ENCODE measurements at places on chromosomes 6 and 20.

- DNase-seq: no peak
Observed at GRCh38 chr6:52788478-52788877, 15.1 kb downstream of the GSTA1 start.

GRCh38 chr20:54151511-54152226 is 22.1 kb downstream of the CYP24A1 start:
- no peak for DNase-seq

GRCh38 chr6:63504777-63505384 is 67.4 kb upstream of the LOC128125822 start:
- no peak for DNase-seq

GRCh38 chr6:43076464-43077332 is 584 bp downstream of the PTK7 start:
- no peak for DNase-seq

GRCh38 chr6:134809130-134809529 is 140.8 kb downstream of the ALDH8A1 start:
- no peak for DNase-seq

GRCh38 chr6:56865081-56865875 is 89.6 kb upstream of the BEND6 start:
- DNase-seq: no peak

- no peak for DNase-seq
Observed at GRCh38 chr6:3794092-3794491, 42.6 kb upstream of the PXDC1 start.

DNA sequence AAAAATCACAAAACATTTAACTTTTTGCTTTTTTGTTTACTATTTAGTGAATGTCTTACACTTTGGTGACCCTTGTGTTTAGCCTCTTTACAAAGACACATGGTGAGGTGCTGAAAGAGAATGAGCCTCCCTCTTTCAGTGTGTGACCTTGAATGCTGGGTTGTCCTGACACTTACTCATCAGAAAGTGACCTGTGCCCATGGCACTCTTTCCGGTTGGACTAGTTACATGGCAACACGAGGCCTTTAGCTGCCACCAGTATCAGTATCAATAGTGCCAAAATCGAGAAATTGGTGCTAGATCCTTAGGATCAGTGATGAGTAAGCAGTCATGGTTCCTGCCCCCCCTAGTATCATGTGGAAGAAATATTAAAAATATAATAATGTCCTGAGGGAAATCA is 1.7 kb upstream of the RPL7L1 start:
- DNase-seq: no peak

- DNase-seq: no peak
Observed at GRCh38 chr20:8221887-8222419, 89.9 kb downstream of the PLCB1 start.

DNA sequence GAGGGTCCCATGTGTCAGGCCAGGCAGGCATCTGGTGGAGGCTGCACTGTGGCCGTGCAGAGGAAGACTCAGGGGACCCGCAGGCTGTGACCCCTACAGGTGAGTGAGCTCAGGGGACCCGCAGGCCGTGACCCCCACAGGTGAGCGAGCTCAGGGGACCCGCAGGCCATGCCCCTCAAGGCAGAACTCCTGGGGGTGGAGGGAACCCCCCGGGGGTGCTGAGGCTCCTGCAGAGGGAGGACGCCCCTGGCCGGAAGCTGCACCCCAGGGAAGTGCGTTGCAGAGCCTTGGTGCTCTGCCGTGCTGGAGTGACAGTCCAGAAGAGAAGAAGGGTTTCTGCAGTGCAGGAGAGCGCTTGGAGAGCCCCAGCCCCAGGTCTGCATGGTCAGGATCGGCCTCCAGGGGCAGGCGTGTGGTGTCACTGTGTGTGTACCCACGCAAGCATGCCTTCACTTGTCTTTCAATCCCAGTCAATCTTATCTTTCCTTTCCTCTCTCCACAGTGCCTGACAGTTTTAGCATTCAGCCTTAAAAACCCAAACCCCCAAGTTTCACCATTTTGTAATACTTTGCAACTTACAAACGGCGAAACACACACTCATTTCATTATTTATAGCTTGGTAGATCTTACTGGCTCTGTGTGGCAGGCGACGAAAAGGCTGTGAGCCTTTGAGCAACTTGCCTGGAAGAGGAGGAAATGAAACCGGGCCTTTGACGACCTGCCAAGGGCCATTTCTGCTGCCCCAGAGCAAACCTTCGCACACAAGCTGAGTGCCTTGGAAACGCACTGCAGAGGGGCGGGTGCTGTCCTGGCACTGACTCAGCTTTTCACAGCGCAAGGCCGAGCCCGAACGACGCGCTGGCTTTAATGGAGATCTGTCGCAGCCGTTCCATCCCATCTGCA is 101.4 kb upstream of the AGPAT4 start:
- DNase-seq: no peak

DNA sequence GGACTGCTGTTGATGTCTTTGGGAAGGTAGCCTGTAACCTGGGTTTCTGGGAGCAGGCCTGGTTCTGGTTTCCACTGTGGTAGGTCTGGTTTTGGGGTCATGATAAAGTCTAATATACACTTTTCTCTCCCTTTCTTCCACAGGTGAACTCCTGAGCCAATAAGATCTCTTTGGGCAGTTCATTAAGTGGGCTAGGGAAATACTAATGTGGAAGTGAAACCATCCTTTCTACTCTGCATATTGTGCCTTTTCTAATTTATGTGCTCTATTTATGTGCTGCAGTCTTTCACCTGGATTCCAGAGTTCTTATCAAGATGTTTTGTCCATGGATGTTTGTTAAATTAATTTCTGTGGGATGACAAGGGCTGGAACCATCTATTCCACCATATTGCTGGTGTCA is 165.7 kb upstream of the PTPRK start:
- no peak for DNase-seq

DNA sequence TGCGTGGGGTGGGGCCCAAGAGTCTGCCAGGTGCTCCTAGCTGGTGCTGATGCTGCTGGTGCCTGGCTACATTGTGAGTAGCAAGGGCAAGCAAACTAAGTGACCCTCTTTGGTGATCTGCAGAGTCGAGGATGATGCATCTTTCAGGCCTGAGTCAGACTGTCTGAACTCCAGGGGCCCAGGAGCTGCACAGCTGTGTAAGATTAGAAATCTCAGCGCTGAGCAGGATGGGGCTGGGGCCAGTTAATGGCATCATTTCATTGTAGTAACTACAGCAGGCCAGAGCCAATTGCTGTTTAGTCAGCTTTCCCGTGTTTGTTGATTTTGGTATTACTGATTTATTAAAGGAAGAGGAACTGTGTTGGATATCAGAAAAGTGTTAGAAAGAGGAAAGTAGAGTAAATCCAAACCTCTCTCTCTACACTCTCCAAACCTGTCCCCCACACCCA is 365.2 kb downstream of the PAX1 start:
- DNase-seq: no peak

DNA sequence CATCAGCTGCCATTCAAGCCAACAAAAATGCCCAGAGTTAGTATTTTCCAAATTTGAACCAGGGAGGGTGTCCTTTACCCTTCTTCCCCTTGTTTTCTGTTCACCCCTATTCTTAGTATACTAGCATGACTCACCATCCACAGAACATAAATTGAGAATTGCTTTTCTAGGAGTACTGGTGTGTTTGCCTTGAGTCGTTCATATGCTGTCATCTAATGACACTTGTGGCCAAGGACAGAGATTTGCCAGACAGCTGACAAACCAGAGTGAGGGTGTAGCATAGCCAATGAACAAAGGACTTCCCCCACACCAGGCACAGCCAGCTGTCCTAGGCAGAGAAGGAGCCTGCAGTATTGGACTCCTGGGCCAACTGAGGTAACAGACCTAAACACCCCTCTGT is 62.2 kb downstream of the FILIP1 start:
- DNase-seq: no peak

- DNase-seq: no peak
Observed at GRCh38 chr20:52621401-52621800, 350.8 kb upstream of the TSHZ2 start.

DNA sequence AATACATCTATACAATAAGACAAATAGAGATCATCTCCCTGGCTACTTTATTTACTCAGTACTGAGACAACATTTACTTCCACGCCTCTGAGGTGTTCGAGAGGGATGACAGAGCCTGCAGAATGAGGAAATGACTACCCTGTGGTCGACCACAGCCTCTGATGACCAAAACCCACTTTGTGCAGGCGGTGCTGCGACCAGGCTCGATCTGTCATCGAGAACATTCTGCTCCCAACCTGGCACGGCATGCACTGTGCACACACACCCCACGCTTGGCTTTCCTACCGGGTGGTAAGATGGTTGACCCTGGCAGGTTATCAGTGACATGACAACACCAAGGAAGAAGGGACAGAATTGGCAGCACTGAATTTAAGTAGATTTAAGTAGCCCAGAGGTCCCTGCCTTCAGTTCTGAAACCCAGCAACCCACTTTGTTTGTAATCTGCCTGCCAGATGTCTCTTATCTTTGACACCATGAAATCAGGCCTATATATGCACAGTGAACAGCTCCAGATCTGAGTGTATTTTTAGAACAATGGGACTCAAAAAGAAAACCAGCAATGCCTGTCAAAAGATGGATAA is 42.6 kb downstream of the TTI1 start:
- no peak for DNase-seq

DNA sequence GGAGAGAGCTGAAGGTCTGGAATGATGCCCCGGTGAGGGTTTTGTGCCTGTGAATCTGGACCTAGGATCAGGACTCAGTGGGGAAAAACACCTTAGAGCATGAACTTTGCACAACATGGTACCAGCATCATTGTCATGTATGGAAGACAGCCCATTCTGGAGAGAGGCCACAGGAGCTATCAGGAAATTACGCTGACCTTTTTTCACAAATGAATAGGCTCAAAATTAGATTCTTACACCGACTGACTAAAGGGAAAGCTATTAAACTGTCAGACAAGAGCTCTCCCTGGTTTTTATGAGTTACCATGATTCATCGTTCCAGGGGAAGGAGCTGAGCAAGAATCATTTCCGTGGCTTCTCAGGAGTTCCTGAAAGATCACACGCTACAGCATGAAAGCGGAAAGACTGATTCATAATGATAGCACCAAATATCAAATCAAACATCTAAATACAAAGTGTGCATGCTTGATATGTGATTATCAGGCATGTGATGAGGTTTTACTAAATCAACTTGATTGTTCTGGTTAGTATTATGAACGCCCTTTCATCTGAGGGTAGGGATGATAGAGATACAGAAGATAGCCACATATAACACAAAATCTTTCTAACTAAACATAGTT is 224.9 kb upstream of the SMLR1 start:
- no peak for DNase-seq

DNA sequence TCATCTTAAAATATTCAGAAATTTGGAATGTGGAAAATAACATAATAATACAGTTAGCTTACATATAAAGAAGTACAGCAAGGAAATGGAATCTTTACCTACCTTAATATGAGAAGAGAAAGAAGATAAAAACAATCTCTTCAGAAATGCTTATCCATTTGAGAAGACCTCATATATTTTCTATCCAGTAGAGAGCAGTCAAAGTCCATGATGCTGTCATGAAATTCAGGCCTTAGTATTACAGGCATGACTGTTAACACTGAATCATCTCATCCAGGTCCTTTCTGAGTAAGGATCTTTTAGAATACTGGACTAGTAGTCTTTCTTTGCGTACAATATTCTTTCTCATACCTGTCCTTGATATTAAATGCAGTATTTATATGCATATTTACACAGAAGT is 713.4 kb downstream of the CD109 start:
- DNase-seq: peak; percentile 1

DNA sequence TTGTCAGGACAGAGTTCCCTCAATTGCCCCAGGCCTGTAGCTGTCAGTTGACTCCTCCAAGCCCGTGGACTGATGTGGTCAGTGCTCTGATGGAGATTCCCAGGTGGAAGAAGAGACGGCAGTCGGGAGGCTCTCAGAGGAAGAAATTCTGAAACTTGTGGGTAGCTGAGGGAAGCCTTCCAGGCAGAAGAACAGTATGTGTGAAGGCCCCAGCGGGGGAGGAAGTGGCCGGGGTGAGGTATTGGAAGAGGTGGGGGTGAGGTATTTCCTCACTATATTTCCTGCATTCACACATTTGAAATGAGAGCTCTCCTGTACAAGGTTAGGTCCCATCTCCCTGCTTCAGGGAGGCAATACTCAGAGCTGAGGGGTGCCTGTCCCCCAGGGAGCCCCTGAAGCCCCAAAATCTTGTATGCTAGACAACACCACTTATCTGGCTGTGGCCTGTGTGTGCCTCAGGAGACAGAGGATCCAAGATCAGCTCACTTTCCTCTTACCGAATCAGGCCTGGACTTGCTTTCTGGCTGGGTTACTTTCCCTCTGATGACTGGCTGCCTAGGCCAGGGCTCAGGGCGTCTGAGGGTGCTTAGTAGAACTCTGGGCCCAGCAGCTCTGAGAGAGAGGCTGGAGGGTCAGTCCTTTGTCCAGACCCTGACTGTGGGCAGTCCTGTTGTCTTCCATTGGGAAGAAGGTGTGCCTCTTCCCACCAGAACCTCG is 49.3 kb upstream of the MYL9 start:
- peak; percentile 71 for DNase-seq

DNA sequence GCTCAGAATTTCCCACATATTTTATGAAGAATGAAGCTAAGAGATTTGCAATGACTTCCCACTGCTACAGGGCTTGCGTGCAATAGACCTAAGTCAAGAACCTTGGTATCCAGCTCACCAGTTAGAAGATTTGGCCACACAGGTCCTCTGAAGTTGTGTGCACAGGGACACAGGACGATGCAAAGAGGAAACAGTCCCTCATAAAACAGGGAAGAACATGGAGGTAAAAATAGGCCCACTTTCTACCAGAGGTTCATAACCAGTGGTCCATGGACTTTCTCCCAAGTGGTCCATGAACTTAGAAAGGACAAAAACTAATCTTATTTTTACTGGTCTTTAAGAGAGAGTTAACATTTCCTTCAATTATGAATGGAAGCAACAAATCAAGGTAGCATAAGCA is 1.3 kb downstream of the ZKSCAN4 start:
- DNase-seq: no peak

GRCh38 chr20:13294522-13294921 is 73.4 kb downstream of the ISM1 start:
- no peak for DNase-seq

DNA sequence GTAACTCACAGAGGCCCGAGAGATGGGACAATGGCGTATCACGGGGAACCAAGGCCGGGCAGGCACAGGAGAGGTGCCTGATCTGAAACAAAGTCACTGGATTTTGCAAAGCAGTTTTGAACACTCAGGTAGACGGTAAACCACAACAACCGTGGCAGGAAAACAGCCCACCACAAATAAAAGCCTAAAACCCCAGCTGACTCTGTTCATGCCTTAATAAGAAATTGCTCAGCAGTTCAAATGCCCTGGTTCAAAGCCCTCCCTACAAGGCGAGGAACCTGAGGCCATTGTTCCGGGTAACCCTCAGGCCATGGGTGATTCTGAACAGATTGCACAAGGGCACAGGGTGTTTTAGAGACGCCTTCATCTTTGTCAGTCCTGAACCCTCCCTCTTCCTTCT is 114.2 kb downstream of the MAP3K7 start:
- peak; percentile 98 for DNase-seq

DNA sequence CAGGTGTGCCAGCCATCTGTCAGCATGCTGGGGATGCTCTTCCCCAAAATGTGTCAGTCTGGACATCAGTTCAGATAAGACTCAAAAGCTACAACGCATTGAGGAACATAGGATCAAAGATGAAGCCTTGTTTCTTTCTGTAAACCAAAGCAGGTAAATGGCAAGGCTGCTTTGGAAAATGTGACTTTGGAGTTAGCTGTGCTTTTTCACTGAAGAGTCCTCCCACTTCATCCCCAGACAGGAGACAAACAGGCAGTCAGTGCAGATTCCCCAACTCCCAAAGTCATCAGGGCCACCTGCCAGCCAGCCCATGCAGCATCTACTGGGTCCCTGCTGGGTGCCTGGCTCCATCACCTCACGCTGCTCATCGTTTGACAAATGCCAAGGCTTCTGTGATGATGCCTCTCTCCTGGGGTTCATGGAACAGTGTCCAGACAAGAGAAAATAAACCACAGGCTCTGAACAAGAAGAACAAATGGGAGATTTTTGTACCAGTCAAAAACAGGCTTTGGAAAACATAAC is 205.0 kb upstream of the BTBD3 start:
- DNase-seq: no peak
